ENCODE measurements at places on chromosomes 1 and 21.

DNA sequence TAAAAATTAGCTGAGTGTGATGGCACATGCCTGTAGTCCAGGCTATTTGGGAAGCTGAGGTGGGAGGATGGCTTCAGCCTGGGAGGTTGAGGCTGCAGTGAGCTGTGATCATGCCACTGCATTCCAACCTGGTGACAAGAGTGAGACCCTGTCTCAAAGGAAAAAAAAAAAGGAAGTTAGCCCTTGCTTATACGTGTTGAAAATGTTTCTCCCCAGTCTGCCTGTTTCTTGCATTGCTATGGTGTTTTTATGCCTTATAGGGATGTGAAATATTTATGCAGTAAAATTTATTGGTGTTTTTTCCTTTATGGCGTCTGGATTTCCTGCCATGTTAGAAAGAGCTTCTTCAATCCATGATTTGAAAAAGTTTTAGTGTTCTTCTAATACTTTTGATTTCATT is 3.6 kb upstream of the RERE start:
- DNase-seq, result no peak

- DNase-seq, result no peak
These were observed 159.1 kb downstream of the LHX8 start for GRCh38 chr1:75293270-75293669.

DNA sequence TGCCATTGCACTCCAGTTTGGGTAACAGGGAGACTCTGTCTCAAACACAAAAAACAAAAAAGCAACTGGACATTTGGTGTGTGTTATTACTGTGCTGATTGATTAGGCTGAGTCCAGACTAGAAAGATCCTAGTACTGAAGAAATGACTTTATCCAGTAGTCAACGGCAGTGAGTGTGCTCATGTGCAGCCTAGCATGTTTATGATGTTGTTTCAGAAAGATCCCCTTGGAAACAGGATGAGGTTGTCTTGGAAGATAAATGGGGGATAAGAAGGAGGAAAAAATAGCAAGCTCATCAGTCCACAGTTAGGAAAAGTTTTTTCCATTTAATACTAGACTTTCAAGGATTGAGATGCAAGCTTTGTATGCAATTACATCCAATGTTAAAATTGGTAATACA is 14.3 kb downstream of the RUSC1 start:
- no peak for DNase-seq

GRCh38 chr1:219264561-219264960 is 90.9 kb downstream of the LYPLAL1 start:
- no peak for DNase-seq

GRCh38 chr1:206586501-206587445 is 25.5 kb downstream of the EIF2D start:
- DNase-seq, result no peak

DNA sequence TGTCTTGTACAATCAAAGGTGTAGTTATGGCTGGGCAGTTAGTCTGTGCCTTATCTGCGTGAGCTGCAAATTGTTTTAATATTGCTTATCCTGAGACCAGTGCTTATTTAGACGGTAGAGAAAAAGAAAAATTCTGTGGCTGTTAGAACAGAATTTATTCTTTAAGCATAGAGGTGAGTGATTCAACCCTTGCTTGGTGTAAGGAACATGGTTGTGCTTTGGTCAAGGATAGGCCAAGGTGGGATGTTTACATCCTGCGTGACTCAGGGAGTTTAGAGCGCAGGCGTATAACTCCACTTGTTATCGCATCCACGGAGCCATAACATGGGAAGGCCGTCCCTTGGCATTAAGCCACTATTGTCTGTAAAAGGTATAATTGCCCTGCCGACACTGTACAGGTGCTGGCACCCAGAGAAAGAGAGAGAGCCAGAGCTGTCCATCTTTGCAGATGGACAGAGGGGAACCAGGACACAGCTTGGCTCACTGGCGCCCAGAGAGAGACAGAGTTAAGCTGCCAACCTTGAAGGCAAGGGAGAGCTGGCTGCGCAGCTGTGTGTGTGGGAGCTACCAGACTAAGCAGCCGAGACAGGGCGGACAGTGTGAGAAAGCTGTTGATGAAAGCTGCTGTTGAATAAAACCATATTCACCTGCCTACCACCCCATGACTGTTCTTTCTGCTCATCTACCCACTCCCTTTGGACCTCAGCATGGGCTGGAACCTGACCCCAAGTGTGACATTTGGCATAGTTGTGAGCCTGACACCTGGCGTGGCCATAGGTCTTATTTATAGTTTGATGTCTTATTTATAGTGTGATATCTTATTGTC is 200.4 kb downstream of the DYRK1A start:
- DNase-seq, result no peak

GRCh38 chr1:10901091-10901890 is 104.8 kb upstream of the CASZ1 start:
- DNase-seq, result no peak

DNA sequence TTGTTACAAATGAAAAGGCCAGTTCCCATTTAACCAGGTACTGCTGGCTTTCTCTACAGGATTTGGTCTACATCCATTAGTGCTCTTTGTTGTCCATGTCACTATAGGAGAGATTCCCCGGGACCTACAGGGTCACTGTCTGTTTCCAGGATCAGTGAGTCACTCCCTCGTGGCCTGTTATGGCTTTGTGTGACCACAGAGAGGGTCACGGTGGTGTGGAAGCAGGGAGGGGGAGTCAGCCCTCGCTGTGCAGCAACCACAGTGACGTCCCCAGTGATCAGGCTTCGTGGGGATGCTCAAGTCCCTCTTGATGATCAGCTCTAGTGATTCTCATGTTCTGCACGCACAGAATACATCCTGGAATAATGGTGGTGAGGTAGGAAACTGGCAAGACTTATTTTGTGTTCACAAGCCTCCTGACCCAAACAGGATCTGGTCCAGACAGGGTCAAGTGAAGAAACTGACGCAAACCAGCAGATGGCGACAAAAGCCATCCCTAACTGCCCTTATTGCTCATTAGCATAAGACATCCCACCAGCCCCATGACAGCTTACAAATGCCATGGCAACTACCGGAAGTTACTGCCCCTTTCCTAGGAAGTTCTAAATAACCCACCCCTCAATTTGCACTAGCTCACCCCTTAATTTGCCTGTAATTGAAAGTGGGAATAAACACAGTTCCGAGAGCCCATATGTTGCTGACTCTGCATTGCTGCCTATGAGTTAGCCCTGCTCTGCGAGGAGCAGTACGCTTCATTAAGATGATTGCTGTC is 98.5 kb downstream of the DISC1 start:
- DNase-seq, result peak; percentile 77

DNA sequence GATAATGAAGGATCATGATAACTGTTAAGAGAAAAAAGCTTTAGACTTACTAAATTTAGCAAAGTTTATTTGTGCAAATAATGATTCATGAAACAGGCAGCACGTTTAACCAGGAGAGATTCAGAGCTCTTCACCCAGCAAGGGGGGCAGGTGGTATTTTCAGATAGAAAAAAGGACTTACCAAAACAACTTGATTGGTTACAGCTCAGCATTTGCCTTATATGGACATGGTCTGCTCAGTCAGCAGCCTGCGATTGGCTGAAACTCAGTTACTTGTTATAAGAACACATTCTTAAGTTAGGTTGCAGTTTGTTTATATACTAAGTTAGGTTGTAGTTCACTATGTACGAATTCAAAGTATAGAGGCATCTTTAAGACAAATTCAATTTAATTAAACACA is 165.6 kb downstream of the DUSP10 start:
- DNase-seq, result no peak

All from HL-60 (cell line).